ENCODE measurements at places on chromosomes 6 and 20.

GRCh38 chr6:13998356-13998755 is 73.6 kb downstream of the RNF182 start:
- DNase-seq, result no peak

DNA sequence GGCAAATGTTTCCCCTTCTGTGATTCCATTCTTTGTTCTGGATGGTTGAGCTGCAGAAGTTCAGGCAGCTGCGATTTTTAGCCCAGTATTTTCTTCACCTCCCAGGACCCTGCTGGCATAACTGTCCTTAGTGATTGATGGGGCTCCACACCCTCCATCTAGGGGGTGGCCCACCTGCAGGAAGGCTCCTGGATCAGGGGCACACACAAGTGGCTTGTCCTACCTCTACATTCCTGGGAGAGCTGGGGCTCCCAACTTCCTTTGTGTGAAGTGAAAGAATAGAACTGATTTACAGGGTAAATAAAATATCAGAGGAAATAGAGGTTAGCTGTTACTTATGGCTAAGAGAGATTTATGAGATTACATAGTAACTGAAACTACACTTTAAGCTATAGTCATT is 129.5 kb upstream of the MAP3K7 start:
- DNase-seq, result no peak

GRCh38 chr6:13349811-13350506 is 21.6 kb upstream of the TBC1D7 start:
- no peak for DNase-seq

DNA sequence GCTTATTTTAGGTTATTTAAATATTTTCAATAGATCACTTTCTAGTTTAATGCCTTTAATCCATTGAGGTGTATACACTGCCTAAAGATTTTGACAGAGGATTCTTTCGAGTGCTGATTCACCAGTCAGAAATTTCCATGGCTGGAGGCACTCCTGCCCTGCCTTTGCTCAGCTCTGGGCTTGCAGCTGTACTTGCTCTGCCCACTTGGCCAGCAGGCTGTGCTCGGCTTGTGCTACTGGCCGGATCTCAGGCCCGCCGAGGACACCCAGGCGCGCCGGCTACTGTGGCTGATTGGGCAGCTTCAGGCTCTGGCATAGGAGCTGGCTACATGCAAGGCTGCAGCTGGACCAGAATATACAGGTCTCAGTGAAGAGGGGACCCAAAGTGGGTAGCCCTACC is 675.1 kb upstream of the MMS22L start:
- no peak for DNase-seq

DNA sequence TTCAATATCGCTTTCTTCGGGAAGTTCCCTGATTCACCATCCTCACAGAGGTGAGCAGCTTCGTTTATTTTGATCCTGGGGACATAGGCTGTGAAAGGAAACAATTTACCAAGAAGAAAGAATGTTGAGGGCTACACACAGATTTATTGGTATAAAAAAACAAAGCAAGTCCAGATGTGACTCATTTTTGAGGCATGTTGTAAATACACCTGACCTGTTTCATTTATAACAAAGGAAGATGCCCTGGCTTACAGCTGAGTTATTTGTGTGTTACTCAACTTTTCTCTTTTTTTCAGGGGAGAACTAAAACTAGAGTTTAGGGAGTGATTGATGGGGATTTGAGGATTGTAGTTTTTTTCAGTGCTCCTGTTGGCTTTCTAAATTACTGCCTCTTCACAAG is 489.5 kb downstream of the CBLN4 start:
- no peak for DNase-seq

- DNase-seq, result no peak
Measured at GRCh38 chr6:166836785-166837718, 119.3 kb downstream of the RNASET2 start.

DNA sequence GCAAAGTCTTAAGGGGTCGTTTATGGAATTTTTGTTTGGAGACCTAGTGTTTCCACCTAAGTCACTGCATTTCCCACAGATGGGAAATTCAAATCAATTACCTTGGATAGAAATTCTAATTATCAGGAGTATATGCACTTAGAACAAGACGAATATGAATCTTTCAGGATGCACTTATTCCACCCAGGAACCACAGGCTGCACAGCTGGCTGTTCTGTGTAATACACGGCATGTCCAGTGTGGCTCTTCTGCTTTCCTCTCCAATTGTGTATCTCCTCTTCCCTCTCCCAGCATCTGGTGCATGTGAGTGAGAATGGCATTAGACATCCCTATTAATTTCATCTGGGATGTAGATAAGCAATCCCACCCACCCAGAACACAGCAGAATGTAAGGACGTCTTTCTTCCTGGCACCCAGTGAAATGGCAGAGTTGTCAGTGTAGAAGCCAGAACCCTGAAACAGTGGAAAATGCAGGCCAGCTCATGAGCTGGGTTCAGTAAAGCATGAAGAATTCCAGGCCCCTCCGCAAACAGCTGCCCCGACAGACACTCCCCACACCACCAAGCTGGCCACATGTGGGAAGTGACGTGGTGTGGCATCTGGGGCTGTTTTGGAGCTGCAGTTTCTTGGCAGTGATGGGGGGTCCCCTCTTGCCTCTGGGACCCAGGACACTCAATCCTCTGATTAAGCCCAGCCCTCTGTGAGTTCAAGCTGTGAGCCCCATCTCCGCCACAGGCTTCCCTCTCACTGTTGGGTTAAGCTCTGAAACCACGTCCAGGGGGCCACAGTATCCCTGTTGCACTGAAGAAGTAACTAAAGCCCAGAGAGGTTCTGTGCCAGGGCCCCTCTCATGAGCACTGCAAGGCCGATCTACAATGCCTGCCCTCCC is 180.1 kb upstream of the CST7 start:
- no peak for DNase-seq

- DNase-seq, result no peak
Measured at GRCh38 chr6:134678436-134678889, 271.4 kb downstream of the ALDH8A1 start.

DNA sequence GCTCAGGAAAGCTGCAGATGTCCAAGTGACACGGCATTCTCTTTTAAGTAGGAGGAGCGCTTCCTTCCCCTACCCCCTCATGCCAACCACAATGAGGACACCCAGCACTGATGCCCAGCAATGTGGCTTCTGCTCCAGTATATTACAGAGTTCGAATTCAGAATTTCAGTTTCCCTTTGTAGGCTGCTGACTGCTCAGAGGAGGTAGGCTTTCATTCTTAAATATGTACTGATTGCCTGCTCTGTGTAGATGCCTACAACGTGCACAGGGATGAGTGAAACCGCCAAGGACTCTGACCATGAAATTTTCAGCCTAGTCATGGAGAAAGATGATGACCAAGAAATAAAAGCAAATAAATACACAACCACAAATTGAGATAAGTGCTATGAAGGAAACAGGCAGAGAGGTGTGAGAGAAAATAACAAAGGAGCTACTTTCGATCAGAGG is 50.9 kb upstream of the TNFAIP3 start:
- no peak for DNase-seq

DNA sequence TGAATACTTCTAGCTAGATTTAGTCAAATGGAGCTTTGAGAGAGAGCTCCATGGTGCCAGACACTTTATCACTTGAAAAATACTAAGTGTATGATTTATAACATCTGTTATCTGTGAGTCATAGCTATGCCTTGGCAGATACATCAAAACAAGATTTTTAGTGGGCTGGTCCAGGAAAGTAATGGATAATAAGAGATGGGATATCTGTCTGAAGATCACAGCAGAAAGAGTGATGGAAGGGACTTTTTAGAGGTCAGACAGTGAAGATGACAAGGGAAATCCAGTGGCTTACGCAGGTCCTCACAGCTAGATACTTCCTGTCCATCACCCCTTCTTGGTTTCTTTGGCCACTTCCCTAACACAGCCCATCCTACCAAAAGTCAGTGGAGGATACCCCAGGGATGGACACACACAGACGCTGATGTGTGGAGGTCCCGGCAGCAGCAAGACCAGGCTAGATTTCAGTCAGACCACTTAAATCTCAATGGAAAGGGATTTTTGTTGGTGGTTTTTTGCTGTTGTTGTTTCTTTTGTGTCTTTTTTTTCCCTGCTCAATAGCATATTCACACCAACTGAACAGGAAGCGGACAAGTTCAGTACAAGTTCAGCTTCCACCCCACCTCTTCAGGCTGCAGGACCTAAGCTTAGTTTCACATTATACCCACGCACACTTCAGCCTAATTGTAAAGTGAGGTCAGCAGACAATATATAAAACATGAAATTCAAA is 209.3 kb downstream of the ALDH8A1 start:
- no peak for DNase-seq

DNA sequence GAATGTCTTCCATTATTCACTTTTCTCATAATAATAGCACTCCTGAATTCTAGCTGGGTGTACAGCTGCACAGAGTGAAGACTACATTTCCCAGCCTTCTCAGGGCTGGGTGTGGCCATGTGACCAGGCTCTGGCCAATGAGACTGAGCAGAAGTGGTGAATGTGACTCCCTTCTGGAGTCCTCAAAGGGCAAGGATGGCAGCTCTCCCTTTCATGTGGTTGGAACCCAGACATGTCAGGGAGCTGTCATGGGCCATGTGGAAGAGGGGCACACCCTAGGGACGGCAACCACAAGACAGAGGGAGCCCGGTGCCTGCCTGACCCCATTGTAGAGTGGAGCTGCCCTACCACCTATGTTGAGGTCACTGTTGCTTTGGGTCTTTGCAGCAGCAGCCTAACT is 312.8 kb upstream of the SULF2 start:
- DNase-seq, result no peak

DNA sequence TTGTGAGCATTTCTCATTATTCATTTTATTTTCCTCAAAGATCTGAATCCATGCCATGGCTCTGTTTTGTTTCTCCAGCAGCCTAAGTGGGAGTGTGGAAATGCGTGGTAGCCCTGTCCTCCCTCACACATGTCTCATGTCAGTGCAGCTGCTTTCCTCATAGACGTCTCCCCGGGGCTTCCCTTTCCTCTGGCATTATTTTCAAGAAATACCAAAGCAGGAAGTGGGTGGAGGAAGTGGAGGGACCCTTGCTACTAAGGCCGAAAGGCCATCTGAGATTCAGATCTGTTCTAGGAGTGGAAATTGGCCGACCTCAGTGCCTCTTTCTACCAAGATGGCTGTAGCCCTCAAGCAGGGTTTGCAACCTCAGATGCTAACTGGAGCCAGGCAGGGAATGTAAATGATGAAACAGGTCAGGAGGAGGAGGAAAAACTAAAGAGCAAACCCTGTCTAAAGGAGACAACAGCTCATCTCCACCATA is 420.9 kb upstream of the PLCB4 start:
- no peak for DNase-seq

DNA sequence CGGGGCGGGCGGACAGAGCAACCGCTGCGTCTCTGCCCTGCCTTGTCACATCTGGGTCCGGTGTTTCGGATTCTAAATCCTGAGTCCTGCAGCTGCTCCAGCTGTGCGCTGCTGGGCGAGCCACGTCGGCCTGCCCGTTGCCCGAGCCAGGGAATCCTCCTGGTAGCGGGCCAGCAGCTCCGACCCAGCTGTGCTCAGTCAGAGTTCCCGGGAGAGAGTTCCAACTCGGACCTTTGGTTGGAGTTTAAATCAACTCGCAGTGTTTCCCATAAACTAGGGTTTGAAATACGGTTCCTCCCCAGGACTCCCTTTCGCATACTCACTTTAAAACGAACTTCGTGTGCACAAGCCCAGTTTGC is 315 bp upstream of the PDE10A start:
- DNase-seq, result no peak

- DNase-seq, result no peak
Measured at GRCh38 chr6:131523988-131524673, 48.9 kb upstream of the ARG1 start.

GRCh38 chr6:40479706-40480105 is 107.5 kb downstream of the LRFN2 start:
- no peak for DNase-seq

- DNase-seq, result no peak
Measured at GRCh38 chr6:43945768-43946080, 175.7 kb downstream of the VEGFA start.

GRCh38 chr6:298233-299103 is 6.2 kb downstream of the DUSP22 start:
- no peak for DNase-seq

DNA sequence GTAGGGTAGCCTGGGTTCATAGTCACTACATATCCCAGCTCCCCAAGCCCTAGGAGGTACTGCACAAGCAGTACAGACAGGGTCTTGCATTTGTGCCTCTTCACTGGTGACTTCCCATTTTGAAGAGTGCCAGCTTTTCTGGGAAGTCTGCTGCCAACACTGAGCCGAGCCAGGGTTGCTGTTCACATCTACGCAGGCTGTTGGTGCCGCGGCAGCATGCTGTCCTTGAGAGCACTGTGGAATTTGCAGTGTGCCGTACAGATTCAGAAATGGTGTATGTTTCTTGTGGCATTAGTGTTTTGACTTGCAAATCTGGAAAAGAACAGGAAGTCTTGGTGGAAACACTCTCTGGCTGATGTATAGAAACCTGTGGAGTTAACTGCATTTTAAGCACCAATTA is 67.5 kb downstream of the JARID2 start:
- no peak for DNase-seq

DNA sequence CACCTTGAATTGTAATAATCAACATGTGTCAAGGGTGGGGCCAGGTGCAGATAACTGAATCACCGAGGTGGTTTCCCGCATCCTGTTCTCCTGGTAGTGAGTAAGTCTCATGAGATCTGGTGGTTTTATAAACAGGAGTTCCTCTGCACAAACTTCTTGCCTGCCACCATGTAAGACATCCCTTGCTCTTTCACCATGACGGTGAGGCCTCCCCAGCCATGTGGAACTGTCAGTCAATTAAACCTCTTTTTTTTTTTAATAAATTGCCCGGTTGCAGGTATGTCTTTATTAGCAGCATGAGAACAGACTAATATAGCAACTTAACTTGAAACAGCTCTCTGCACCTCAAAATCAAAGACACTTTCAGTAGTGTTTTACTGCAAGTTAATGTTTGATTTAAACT is 121.6 kb downstream of the OGFRL1 start:
- DNase-seq, result no peak

DNA sequence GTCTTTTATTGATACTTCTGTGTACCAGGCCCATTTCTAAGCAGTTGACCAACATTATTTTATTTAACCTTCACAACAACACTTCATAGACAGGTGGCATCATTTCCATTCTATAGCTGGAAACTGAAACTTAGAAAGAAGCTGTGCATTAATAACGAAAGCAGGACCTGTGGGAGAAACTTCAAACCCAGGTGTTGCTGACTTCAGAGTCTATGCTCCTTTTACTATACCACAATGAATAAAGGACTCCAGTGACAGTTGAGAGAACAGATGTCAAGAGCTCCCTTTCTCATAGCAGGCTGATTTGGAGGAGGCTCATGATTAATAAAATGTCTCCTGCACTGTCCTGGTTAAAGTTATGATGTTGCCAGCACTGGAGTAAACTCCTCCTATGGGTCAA is 56.6 kb upstream of the POU3F2 start:
- no peak for DNase-seq
